ENCODE measurements at places on chromosomes 11 and 22.
A peak's percentile ranks its signal among the peaks of the same experiment; 100 is the strongest.

- DNase-seq = no peak
Observed at GRCh38 chr11:1404461-1405185, 14.9 kb downstream of the BRSK2 start.

GRCh38 chr11:132200353-132200936 is 830.0 kb downstream of the NTM start:
- DNase-seq = no peak

DNA sequence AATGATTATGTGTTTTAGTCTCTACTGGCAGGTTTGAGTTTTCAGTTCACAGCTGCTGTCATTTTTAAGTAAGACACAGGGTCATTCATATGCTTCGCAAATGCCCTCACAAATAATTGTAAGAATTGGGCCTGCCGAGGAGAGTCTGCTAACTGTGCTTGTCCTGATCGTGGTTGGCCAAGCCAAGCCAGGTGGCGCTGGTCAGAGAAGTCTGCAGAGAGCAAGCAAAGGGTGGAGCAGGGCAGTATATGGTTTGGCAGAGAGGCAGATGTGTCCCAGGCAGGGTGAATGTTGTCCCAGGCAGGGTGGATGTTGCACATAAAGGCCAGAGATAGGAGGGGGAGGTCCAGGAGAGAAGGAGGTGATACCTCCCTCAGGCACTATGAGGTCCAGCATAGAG is 52.7 kb downstream of the SCN3B start:
- no peak for DNase-seq

- DNase-seq = no peak
Observed at GRCh38 chr22:24161485-24161884, 19.8 kb upstream of the SUSD2 start.

- DNase-seq = no peak
Observed at GRCh38 chr22:37174964-37175363, 13.1 kb downstream of the C1QTNF6 start.

- peak; percentile 58 for DNase-seq
Observed at GRCh38 chr22:30868663-30869385, 99.8 kb downstream of the MORC2 start.

DNA sequence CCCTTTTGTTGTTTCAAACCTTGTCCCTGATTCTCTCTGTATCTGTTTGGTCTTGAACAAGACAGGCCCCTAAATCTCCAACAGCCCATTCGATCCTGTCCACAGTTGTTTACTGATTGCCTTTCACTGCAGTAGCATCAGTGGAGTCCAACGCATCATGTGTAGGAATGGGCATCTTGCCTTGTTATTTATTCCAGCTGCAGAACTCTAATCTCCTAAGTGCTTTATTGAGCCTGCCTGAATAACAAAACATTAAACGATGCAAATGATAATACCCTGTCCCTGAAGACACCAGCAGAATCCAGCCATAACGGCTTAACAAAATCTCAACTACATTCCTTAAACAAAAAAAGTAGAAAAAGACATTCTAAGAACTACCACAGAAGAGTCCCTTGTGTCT is 50.1 kb downstream of the SLC35F2 start:
- no peak for DNase-seq

GRCh38 chr11:112166562-112166961 is 610 bp upstream of the TEX12 start:
- no peak for DNase-seq

DNA sequence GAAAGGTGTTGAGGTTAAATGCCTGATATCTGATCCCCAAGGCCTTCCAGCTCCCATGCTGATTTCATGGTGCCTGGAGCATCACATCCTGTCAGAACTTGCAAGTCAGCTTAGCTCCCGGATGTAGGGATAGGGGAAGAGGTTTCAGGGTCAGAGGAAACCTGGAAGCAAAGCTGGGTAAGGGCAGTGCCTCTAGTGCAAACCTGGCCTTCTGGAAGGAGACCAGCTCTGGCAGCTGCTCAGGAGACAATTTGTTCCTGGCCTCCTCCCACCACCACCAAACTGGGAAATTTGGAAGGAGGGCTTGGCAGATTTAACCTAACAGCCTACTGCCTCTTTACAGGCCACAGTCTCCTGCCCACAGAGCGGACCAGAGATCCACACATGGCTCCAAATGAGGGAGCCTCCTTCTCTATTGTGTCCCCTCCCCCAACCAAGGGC is 9.2 kb upstream of the TSKU start:
- DNase-seq = no peak

DNA sequence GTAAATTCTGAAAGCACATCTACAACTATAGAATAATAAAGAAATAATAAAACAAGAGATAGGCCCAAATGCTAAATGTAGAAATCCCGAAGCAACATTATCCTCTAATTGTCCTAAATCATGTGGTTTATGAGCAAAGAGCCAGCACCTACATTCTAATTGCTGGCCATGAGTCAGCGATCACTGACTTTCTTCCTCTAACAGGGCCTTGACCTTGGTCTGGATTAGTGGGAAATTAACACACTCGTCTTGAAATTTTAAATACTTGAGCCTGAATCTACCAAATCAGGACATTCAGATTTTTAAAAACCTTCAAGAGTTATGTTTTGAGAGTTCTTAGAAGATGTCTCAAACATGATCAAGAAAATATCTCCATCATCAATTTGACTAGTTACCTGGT is 727.6 kb downstream of the METTL15 start:
- no peak for DNase-seq

DNA sequence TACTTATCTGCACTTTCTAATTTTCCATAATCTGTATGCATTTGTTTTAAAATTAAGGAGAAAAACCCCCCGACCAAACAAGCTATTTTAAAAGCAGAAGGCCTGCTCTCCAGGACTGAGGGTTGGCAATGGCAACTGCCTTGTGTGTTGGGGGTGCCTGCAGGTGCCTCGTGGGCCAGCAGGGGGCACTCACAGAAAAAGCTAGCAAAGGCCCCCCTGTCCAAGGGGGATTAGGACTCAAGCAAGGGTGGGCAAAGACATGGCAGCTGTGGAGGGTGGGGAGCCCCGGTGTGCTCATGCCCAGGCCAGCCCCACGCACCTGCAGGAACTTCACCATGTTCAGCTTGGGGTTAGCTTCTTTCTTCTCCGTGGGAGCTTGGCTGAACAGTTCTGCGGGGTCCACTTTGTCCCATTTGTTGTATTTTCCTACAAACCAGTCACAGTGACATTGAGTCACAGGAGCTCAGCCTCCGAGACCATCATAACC is 10.3 kb downstream of the TOP3B start:
- DNase-seq = peak; percentile 82

DNA sequence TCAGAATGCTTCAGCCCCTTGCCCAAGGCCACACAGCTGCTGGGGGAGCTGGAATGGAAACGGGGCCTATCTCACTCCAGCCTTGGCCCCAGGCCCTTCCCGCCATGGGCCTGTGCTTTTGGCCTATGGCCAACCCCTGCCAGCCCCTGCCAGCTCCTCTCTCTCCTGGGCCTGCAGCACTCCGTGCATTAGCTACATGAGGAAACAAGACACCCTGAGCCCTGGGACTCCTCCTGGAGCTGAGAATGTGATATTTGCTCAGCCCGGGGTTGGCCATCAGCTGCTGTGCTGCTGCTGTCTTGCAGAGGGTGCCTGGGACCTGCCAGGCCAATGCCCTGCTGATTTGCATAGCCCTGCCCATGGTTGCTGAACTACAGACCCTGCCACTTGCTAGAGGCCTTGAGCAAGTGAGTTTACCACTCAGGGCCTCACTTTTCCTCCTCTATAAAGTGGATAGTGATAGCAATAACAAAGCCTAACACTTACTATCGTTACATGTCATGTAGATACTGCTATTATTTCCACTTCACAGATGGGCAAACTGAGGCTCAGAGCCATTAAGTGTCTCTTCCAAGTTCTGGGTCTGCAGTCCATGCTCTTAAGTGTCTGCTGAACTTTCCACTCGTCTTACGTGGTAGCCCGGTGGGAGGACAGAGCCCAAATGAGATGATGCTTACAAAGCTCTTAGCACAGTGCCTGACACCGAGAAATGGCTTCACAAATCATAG is 99.6 kb downstream of the KIAA1671 start:
- no peak for DNase-seq

- no peak for DNase-seq
Observed at GRCh38 chr11:910044-910588, 494 bp downstream of the CHID1 start.

- DNase-seq = no peak
Observed at GRCh38 chr11:86234831-86235461, 9.6 kb upstream of the EED start.

DNA sequence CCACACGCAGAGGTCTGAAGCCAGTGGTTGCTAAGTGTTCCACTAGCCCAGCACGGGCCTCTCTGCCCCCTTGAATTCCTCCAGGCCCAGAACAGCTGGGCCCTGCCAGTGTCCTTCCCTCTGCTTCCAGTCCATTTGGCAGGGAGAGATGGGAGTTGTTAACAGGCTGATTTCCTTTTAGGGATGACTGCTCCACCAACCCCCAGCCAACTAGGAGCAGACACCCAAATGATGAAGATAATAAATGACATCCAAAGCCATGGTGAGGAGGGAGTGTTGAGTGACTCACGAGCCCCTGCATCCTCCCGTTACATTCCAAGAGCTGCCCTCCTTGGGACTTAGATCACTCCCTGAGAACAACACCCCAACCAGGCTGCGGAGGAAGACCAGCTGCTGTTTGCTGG is 20.6 kb downstream of the PARVA start:
- DNase-seq = no peak

DNA sequence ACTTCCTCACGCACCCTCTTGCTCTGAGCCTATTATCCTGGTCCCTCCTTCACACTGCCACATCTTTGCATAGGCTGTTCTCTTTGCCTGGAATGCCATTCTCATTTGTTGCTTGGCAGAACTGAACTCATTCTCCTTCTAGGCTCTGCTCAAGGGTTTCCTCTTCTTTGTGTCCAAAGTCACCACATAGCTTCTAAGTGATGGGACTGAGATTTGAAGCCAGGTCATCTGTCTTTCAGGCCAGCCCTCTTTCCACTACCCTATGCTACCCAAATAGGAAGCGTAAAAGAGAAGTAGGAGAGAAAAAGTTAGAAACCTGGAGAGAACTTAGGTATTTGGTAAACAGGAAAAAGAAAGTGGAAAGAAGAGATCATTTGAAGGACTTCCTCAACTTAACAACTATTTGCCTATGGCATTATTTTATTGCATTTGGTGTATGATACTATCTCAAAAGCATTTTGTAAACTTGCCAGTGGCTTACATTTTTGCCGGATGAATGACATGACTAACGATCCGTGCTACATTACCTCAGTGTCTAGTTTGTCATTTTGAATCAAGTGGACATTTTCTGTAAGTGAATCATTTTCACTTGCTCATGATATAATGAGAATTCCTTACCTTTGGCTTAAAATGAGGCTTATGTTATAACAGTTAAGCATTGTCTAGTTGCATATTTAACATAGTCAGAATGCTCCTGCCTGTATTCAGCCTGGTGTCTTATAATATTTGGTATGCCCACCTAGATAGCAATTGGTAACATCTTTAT is 18.5 kb downstream of the NF2 start:
- DNase-seq = no peak

GRCh38 chr11:21007297-21007696 is 337.9 kb downstream of the NELL1 start:
- DNase-seq = no peak

Data from common myeloid progenitor, CD34-positive (primary cell).